ENCODE measurements at places on chromosomes 4 and X. TPM values are rescaled to one million over a fixed set of nuclear protein-coding genes. Genes with fewer than 3 reads are reported as not detected.

XAGE1B gene
- total RNA-seq: not detected

GRCh38 chrX:136176399-136176825 is 29.1 kb downstream of the FHL1 start:
- no peaks in the 10 kb centered on the region for H3K4me1 ChIP-seq
- DNase-seq: no peak
- H3K27me3 ChIP-seq: no peaks in the 10 kb centered on the region
- no peak overlapping the region for H3K4me3 ChIP-seq
- no peaks in the 10 kb centered on the region for H3K36me3 ChIP-seq

RTL5 gene
- total RNA-seq: 0.33 TPM

DRP2 gene
- total RNA-seq: 0.31 TPM

DNA sequence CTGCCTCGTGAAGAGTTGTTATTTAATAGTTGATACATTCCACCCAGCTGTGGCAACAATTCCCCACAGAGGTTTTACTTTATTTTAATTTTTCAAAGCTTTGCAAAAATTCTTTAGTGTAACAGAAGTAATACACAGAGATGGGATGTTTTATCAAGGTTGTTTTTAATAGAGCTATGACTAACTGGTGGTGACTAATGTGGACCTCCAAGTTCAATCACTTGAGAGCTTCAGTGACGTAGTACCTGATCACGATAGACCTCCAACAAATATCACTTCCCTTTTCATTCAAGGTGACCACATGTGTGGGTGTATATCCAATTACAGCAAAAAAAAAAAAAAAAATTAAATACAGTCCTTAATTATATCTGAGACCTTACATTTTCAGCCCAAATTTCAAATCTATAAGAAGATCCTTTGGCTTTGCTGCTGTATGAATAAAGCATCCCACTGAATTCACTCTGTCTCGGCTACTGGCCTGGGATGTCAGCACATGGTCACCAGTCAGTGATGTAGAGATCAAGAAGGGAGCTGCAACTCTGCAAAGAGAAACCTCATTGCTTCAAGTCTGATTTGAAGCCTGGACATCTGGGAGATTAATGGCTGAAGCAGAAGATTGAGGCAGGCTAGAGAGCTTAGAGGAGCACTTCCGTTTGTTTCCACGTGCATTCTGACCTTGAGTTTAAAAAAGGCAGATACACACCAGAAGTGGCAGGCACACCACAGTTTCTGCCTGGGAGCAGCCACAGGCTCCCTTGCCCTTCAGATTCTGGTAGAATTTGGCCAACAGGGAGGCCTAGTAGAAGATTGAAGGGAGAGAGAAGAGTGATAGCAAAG is 345.9 kb upstream of the NOCT start:
- no peak overlapping the region for H3K4me3 ChIP-seq
- no peak for DNase-seq
- H3K27ac ChIP-seq: no peak overlapping the region
- H3K4me1 ChIP-seq: no peaks in the 10 kb centered on the region
- H3K36me3 ChIP-seq: no peaks in the 10 kb centered on the region
- H3K27me3 ChIP-seq: peaks cover 5% of the 10 kb centered on the region

DNA sequence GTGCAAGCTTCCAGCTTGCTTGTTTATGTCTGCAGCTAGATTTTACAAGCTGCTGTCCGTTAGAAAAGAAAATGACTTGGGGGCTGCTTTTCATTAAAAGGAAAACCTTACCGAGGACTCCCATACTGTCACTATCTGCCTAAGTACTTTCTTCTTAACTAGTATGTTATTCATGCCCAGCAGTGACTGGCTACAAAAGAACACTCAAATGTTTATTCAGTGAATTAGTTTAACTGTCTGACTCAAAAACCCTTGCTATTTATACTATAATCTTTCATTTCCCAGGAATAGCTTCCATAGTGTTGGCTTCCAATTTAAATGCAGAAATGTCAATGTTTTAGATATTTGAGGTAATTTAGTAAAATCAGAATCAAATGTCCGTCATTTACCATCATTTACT is 164.9 kb downstream of the DTHD1 start:
- H3K36me3 ChIP-seq: no peaks in the 10 kb centered on the region
- H3K4me3 ChIP-seq: no peak overlapping the region
- H3K27ac ChIP-seq: no peak overlapping the region

- no peaks in the 10 kb centered on the region for H3K27me3 ChIP-seq
- no peak for DNase-seq
- H3K27ac ChIP-seq: no peak overlapping the region
- H3K4me3 ChIP-seq: no peak overlapping the region
- no peaks in the 10 kb centered on the region for H3K4me1 ChIP-seq
These were observed 322.8 kb upstream of the FAT1 start for GRCh38 chr4:187046471-187046870.

DNA sequence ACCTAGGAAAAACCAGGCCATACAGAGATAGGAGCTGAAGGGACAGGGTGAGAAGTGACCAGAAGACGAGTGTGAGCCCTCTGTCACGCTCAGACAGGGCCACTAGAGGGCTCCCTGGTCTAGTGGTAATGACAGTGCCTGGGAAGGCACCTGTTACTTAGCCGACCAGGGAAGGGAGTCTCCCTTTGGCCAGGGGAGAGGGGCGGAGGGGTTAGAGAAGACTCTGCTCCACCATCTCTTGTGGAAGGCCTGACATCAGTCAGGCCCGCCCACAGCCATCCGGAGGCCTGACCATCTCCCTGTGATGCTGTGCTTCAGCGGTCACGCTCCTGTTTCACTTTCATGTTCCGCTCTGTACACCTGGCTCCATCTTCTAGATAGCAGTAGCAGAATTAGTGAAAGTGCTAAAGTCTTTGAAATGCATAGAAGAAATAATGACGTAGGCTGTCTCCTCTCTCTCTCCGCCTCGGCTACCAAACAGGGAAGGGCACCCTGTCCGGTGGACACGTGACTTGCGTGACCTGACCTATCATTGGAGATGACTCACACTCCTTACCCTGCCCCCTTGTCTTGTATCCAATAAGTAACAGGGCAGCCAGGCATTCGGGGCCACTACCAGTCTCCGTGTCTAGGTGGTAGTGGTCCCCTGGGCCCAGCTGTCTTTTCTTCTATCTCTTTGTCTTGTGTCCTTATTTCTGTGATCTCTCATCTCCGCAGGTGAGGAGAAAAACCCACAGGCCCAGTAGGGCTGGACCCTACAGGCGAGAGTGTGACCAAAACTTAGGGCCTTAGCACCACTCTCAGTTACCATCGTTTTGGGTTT is 26.7 kb downstream of the HTT-AS start:
- H3K4me3 ChIP-seq: peak overlapping the region; percentile 56
- no peaks in the 10 kb centered on the region for H3K27me3 ChIP-seq
- H3K27ac ChIP-seq: peak overlapping the region; percentile 59
- H3K36me3 ChIP-seq: no peaks in the 10 kb centered on the region

GRCh38 chr4:74529284-74530041 is 84.5 kb downstream of the AREG start:
- no peaks in the 10 kb centered on the region for H3K36me3 ChIP-seq
- H3K4me1 ChIP-seq: no peaks in the 10 kb centered on the region
- H3K27ac ChIP-seq: no peak overlapping the region
- no peak for DNase-seq
- peaks cover 6% of the 10 kb centered on the region for H3K27me3 ChIP-seq

- H3K36me3 ChIP-seq: peaks cover 41% of the 10 kb centered on the region
- H3K27ac ChIP-seq: no peak overlapping the region
- H3K4me1 ChIP-seq: peaks cover 4% of the 10 kb centered on the region
- no peak overlapping the region for H3K4me3 ChIP-seq
- DNase-seq: no peak
These were observed 38.8 kb downstream of the SEC31A start for GRCh38 chr4:82851885-82852750.

DNA sequence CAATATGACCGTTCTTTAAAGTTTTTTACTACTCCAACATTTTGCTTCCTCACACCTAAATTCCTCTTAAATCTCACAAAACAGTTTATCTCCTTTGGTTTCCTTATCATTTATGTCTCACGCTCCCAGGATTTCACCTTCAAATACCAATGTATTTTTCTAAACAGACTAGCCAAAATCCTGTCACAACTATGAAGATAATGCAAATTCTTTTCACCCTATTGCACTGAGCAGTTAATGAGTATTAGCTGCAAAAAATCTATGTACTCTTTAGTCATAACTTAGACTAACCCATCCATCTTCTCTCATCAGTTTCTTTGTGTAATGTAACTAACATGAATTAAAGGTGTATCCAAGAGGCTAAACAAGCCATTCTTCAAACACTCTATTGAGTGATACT is 151.3 kb downstream of the COMMD8 start:
- H3K4me1 ChIP-seq: no peaks in the 10 kb centered on the region
- H3K4me3 ChIP-seq: no peak overlapping the region
- H3K27ac ChIP-seq: no peak overlapping the region
- no peak for DNase-seq

DNA sequence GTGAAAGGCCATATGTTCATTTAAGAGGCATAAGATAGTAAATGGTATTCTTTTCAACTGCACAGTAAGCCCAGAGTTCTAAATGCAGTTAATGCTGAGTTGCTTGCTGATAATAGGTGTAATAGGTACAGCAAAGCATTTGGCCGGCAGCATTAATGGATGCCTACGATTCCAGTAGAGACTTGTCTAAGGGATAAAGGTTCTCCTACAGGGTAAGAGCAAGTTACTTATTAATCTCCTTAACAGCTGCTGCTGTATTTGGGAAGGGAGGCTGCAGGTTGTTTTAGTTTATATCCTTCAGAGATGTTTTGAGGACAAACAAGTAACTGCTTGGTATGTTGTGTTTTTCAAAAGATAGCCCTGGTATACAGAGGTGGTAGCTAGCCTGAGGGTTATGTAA is 16.8 kb downstream of the TSPAN7 start:
- no peak overlapping the region for H3K27ac ChIP-seq
- H3K4me3 ChIP-seq: no peak overlapping the region
- no peaks in the 10 kb centered on the region for H3K4me1 ChIP-seq
- H3K27me3 ChIP-seq: peaks cover 11% of the 10 kb centered on the region
- no peak for DNase-seq

DNA sequence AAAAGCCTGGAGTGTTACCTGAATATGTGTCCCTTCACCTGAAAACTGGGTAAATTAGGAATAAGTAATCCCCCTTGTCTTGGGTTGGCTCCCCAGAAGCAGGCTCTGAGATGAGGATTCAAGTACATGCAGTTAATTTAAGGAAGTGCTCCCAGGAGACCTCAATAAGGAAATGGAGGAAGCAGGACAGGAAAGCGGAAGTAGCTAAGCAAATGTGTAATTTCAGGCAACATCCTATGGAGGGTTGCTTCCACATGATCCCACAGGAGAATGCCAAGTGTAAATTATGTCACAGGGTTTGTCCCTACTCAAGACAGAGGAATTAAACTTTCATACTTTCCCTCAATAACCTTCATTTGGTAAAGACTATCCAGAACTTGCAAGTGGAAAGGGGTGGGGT is 48.1 kb upstream of the ARHGEF6 start:
- H3K4me3 ChIP-seq: no peak overlapping the region
- H3K27me3 ChIP-seq: no peaks in the 10 kb centered on the region
